ENCODE measurements at places on chromosomes 1 and 21.
A peak's percentile ranks its signal among the peaks of the same experiment; 100 is the strongest.

DNA sequence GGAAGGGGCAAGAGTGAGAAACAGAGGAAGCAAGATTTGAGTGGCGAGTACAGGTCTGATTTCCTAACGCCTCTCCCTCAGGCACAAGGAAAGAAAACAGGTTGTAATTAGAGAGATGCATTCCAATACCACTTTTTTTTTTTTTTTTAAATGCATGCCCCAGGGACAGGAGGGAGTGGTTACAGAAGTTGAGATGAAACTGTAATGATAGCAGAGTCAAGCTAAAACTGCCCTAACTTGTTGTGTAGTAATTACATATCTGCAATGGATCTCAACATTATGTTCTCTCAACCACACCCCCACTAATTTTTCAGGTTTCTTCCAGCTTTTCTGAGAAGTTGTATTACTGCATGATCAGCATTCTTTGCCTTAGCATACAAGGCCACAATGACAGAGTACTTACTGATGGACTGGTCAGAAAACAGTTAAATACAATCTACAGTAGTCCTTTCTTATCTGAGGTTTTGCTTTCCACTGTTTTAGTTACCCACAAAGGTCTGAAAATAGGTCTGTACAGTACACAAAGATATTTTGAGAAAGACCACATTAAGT lies 5.5 kb downstream of the ETV3 start:
- no peak for DNase-seq

DNA sequence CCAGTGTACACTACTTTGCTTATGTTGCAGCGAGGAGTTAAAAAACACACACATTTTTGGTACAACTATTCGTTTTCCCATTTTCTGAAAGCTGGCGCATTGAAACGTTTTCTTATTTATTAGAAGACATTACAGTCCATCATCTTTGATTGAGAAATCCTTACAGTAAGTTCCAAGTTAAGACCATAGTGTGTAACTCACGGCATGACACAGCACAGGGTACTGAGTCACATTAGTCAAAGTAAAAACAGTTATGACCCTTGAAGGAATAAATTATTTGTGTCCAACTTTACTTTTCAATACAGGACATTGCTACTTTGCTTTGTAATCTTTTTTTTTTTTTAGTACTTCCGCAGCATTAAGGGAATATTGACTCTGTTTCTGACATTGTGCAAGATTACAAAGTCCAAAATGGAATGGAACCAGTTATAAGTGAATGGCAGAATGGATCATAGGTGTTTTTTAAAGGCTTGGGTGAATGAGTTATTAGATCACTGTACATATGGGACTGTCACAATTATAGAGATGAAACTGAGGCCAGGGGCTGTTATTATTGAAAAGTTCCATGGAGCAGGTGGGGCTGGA lies 11.7 kb downstream of the PTGFRN start:
- no peak for DNase-seq

DNA sequence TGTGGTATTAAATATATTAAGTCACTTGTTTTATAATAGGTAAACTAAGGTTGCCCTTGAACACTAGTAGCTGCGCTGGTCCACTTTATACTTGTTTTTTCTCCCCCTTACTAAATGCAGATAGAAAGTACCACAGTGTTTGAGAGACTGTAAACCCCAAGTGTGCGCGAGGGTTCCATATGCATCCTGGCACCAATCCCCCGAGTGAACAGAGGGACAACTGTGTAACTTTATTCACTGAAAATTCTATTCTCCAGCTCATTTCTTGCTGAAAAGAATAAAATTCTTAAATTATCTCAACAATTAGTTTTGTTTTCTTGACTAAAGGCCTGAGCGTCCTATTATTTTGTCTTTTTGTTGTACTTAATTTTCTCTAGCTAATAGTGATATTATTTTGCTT lies 1.9 kb downstream of the RSRP1 start:
- DNase-seq, result no peak

DNA sequence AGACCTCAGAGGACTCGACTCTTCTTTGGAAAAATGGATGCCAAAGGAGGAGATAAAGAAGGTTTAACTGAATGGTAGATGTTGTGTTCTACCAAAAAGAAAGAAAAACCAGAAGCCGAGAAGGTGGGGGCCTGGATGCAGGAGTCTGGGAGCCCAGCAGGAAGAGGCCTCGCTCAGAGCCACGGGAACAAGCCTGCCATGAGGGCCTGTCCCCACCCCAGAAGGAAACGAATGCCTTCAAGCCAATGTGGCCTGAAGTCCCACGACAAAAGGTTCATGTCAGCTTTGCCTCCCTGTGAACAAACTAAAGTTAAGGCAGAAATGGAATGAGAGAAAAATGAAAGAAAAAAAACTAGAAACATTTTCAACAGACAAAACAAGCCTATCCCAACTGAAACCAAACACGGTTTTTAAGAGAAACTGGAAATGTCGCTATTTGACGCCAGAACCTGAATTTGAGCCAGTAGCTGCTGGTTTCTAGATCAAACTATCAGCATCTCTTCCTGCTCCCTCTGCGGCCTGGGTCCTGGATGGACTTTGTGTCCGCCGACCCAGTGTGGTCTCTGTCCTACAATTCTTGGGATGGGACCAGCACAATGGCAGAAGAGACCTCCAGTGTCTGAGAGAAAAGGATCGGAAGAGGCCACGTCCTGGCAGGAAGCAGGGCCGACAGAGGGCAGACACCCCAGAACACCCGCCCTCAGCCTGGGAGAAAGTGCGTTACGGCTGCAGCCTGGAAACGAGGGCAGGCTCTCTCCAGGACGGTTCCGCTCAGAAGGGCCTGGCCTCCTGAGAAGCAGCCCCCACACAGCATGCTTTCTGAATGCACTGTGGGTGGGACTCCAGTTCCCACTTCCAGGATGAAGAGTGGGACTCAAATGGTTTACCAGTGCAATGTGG lies 35.2 kb downstream of the SLC45A1 start:
- DNase-seq, result no peak

GRCh38 chr1:245874942-245875580 lies 632.0 kb downstream of the SMYD3 start:
- no peak for DNase-seq

DNA sequence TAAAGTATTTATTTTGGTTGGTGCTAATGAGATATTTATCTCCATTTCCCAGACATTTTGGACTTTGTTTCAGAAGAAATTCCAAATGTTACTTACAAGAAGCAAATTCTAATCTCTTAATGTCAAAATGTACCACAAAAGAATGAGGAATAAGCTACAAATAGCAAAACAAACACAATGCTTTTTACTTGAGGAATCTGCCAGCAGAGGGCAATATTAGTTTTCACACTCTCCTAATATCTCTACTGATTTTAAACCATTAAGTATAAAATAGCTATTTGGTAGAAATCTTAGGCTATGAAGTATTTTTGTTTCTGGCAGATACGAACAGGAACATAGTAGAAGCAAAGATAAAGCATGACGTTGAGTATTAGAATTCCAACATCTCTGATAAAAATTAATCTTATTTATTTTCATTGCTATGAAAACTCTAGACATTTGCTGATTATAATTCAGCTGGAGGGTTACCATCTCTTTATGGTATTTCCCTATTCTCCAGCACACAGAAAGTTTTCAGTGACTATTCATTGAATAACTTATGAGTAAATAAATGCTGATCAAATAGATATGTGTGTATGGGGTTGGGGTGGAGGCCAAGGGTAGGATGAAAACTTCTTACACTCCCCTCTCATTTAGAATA lies 13.4 kb upstream of the HMCN1 start:
- DNase-seq, result no peak

DNA sequence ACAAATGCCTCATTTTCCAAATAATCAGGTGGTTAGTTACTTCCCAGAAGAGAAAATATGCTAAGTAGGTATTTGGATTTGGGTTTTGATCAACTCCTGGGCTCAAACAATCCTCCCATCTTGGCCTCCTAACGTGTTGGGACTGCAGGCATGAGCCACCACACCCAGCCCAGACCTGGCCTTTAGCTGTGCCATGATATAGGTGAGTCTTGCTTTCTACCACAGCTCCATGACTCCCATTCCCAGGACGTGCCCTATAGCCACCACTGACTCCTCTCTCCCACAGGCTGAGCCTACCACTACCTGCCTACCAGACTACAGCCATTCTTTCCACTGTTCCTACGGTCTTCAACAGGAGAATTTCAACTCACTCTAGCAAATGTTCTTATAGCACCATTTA lies 1.8 kb upstream of the SLC1A7 start:
- no peak for DNase-seq

- no peak for DNase-seq
These were observed 81.9 kb downstream of the CASZ1 start for GRCh38 chr1:10714337-10715114.

DNA sequence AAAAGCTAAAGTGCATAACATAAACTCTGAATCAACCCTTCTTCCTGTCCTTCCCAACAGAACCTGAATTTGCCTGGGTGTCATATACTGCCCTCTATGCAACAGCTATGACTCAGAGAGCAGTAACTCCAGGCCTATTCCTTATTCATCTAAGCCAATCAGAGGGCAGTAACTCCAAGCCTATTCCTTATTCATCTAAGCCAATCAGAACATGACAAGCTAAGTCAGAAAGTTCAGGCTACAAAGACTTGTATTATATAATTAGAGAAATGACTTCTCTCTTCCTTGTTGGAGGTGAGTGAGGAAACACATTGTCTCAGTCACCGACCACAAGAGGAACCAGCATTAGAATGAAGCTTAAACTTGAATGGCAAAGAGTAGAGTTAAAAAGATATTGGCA lies 26.2 kb upstream of the TADA1 start:
- no peak for DNase-seq

DNA sequence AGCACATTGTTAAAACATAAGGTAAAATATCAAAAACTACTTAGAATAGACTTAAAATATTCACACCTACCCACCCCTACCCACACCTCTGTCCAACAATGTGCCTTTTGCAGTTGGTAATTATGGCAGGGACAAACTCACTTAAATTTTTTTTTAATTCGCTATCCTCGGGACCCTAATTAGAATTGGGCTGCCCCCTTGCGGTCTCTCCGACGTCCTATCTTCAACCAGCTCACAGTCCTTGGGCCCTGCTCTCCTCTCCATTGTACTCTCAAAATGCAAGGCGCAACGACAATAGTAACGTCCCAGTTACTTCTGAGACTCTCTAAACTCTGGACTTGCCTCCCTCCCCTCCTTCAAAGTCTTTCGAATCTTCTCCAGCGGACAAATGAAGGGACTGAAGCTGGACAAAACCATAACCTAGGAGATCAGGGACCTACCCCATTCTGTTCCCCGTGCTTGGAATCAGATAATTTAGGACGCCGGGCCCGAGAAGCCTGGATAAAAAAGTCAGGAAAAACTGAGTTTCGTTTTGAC lies 1.1 kb upstream of the CIART start:
- DNase-seq, result peak; percentile 40

DNA sequence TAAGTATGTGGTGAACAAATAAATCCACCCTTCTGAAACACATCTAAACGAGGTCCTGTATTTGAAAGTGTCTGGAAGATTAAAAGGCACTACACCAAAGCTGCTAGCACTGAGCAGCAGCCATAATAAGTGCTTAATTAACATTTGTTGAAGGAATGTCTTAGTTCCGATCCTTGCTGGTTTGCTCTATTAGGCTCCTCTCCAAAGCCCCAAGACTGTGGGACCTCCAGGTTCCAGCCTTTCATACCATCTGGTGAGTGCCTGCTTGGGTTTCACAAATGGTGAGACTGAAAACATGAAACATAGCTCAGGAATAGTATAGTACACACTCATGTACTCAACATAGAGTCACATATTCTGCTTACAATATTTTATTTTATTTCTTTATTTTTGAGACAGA lies 640 bp upstream of the CYP2J2 start:
- DNase-seq, result no peak

GRCh38 chr1:25037174-25038074 lies 107.3 kb upstream of the RUNX3 start:
- DNase-seq, result peak; percentile 25

- no peak for DNase-seq
These were observed 95.5 kb downstream of the KAZN start for GRCh38 chr1:14693949-14694348.

DNA sequence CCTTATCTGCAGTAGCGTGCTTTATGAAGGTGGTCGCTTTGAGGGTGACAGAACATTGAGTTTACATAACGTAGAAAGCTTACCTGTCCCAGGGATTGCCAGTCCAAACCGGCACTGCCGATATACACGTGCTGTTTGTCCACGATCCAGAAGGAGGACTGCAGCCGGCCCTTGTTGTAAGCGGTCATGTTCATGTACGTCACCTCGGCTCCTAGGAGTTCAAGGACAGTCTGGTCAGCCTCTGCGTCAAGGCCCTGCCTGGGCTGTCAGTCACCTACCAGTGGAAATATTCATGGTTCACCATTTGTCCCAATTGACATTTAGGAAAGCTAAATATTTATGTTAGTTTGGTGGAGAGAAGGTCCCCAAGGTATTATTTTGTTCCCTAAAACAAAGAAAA lies 221.0 kb upstream of the MAP1LC3C start:
- DNase-seq, result no peak

GRCh38 chr1:30123896-30124295 lies 599.5 kb downstream of the MATN1 start:
- no peak for DNase-seq

GRCh38 chr1:107637101-107637500 lies 327.9 kb downstream of the VAV3 start:
- DNase-seq, result no peak

DNA sequence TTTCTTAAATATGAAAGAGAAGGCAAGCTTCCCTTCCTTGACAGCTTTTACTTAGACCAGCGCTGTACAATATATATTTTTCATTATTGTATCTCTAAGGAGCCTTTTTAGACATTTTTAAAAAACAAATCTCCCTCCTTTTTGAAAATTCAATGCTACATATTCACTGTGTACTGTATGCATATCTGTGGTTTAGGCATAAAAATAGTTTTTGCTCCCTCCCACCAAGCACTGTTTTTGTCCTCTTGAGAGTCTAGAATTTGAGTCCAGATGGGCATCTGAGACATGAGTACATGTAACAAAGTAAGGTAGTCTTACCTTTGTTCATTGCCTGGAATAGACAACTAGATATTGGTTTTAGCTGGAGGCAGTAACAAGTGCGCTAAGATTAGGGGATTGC lies 488.5 kb upstream of the RUNX1 start:
- no peak for DNase-seq

DNA sequence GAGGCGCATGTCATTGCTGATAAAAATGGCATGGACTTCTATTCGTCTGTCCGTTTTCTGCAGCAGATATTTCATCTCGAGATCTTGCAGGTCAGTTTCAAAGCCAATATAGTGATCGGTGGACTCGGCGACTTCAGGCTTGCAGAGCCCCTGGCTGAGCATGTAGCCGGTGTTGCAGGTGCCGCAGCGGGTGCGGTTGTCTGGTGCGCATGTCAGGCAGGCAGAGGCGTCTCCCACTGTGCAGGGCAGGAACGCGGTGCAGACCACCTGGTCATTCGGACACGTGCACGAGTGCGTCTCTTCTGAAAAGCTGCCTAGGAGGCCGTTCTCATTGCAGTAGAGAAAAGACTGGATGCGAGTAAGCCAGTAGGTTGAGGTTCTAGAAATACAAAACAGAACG lies 378.9 kb downstream of the BRINP3 start:
- no peak for DNase-seq

GRCh38 chr1:167722870-167723251 lies 1.1 kb downstream of the MPZL1 start:
- no peak for DNase-seq

DNA sequence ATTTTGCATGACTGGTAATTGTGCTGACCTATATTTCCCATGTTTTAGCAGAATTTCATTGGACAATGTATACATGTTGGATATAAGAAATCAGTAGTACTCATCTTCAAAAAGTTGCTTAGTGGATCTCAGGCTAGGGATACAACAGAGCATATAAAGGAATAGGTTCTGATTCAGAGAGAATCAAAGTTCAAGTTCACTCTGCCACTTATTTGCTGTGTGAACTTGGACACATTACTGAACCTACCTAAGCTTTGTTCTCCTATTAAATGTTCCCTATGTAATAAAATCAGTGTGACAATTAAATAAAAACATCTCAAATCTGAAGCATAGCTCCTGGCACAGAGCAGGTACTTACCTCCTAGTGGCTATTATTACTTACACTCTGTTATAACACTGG lies 9.3 kb downstream of the CD58 start:
- no peak for DNase-seq
